Activated naive CD8-positive, alpha-beta T cell treated with anti-CD3 and anti-CD28 coated beads, Interleukin-2, amount 10 ng/mL, durations not matched to agents 7 days and 5 days (primary cell): ENCODE measurements at places on chromosomes 3 and 15. TPM values are rescaled to one million over a fixed set of nuclear protein-coding genes. Genes with fewer than 3 reads are reported as not detected.

DNA sequence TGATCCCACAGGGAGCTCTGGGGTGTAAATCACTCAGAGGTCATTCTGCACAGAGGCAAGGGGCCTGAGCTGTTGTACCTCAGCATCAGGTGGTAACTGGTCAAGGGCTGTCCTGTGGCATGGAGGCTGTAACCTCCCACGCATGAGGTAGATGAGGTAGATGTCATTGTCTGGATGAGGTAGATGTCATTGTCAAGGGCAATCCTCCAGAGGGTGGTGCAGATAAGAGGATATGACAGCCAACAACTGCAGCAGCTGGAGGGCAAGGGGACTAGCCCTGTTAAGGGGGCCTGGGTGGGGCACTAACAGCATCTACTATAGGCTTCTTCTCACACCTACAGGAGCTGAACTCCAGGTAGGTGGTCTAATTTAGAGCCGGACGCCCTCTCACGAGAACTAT, 55.6 kb downstream of the THRB start:
- no peak for DNase-seq

Gene TMCC1
- total RNA-seq, result 21.6 TPM

GRCh38 chr3:182905623-182906022, 74.7 kb downstream of the DCUN1D1 start:
- DNase-seq, result no peak

GRCh38 chr3:12356175-12356574, 67.3 kb downstream of the PPARG start:
- DNase-seq, result no peak

Gene RTP3
- not detected for total RNA-seq

Gene SQOR
- 65.6 TPM for total RNA-seq
